NK-92 treated with Interleukin-12 subunit alpha and Interleukin-12 subunit beta, amount 100 ng/mL, for 24 hours (cell line): ENCODE measurements at places on chromosomes 1 and 21.
A peak's percentile ranks its signal among the peaks of the same experiment; 100 is the strongest.

DNA sequence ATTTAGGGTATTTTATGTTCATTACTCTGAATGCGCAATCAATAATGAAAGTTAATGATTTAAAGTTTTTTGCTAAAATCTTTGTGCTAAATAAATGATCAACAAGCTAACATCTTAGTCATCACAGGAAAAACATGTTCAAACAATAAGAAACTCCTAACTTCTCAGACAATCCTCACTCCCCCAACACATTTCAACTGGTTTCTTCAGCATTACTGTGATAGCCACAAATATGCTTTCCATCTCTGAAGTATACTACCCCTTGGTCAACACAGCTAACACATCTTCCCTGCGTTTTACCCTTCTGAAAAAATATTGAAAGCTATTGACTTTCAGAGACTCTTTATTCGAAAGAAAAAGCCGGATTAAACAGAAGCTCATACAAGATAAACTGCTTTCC, 85.8 kb downstream of the ZNF644 start:
- no peak for DNase-seq

DNA sequence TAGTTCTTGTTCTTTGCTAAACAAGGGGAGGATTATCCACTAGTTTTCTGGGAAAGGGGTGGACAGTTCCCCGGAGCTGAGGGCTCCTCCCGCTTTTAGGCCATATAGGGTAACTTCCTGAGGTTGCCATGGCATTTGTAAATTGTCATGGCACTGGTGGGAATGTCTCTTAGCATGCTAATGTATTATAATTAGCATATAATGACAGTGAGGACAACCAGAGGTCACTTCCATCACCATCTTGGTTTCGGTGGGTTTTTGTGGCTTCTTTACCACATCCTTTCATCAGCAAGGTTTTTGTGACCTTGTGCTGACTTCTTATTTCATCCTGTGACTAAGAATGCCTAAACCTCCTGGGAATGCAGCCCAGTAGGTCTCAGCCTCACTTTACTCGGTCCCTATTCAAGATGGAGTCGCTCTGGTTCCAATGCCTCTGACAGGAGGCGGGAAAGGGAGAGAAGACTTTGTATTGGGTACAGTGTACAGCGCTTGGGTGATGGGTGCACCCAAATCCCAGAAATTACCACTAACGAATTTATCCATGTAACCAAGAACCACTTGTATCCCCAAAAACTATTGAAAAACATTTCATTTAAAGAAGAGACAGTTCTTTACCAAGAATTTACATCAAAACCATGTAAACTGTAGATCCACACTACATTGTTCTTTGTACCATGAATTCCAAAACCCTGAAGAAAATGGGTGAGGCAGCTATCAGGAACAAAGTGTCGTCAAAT, 8.7 kb upstream of the SLC2A5 start:
- DNase-seq: peak; percentile 32

DNA sequence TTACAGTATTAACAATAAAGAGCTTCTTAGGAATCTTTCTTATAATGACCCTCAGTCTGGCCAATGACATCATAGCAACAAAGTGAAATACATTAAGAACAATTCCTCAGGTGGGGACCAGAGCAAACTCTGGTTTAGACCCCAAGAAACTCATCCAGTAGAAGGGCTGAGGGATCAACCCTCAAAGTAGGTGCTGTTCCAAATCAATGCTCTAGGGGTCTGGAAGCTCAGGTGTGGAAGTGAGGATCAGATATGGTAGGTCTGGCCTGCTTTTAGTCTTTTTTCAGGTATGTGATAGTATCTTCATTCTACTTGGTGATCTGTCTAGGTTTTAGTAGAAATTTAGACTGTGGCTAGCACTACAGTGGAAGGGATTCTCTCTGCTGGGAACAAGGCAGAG, 291.7 kb downstream of the PDE4B start:
- no peak for DNase-seq

DNA sequence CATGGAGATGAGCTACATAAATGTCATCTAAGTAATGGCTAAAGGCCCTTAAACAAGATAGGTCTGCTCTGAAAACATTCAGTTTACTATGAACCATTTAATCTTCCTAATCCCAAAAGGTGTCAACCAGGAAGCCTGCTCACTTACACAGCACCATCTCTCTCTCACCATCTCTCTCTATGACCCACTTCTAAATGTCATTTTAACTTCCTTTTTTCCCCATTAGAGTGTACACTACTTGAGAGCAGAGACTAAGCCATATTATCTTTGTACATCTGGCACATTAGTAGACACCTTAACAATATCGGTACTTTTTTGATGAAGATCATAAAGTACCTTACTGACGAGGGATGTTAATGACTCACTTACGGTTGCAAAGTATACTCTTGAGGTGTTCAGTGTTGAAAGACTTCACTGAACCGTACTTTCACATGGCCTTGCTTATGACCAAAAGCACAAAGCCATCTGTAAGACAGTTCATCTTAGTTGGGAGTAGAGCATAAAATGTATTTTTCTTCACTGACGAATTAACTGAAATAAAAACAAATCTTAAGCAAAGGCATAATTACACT, 25.4 kb downstream of the FBXO42 start:
- DNase-seq: no peak

- DNase-seq: no peak
These were observed 23.7 kb upstream of the PLPPR4 start for GRCh38 chr1:99240621-99241020.

DNA sequence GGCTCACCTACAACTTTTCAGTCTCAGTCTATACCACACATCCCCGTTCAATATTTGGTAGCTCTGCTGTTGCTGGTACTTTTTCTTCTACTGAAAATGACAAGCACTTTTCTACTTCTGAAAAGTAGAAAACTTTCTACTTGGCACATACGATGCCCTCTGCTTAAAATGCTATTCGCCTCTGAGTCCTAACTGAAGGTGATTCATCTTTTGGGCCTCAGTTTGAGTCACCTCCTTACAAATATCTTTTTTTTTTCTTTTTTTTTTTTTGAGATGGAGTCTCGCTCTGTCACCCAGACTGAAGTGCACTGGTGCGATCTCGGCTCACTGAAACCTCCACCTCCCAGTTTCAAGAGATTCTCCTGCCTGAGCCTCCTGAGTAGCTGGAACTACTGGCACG, 136.0 kb upstream of the CYYR1 start:
- DNase-seq: no peak

- DNase-seq: no peak
These were observed 109.6 kb downstream of the S1PR1 start for GRCh38 chr1:101346419-101346818.

GRCh38 chr1:70042090-70042731, 163.2 kb downstream of the LRRC40 start:
- no peak for DNase-seq

- no peak for DNase-seq
These were observed 39.9 kb downstream of the RGL1 start for GRCh38 chr1:183844806-183845205.

- DNase-seq: no peak
These were observed 2.6 kb upstream of the TAGLN2 start for GRCh38 chr1:159927849-159928431.

GRCh38 chr1:206800411-206800810, 28.1 kb upstream of the IL10 start:
- DNase-seq: no peak

GRCh38 chr1:72915581-72915980, 633.2 kb upstream of the NEGR1 start:
- no peak for DNase-seq

- no peak for DNase-seq
These were observed at the start of gene UBE2Q1 for GRCh38 chr1:154557939-154558719. UBE2Q1 (minus strand) TSS chr1:154558662; CDS start chr1:154558553, 109 bp downstream.

DNA sequence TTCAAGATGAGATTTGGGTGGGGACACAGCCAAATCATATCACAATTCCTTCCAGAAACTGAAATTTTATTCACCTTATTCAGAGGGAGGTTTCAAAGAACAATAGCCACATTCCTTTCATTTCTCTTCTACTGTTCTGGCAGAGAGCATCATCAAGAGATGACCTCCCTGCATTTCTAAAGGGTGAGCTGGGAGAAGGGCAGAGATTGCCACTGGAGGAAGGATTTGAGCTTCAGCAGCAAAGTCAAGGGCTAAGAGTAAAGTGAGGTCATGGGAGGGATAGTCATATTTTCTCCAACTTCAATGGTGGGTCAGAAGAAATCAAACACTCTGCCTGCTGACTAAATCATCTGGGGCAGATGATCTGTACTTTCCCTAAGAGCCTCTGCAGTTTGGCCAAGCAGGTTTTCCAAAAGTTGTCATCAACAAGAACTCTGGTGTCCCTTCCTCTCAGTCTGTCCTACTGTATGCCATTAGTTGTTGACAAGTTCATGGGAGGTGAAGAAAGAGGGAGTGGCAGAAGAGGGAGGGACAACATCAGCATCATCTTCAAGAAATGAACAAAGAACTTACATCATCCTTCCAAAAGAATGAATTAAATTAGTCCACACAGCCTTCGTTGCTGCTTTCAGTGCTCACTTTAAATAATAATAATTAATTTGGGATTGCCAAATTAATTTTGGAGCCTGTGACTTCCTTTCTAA, 298.3 kb downstream of the ASTN1 start:
- no peak for DNase-seq

GRCh38 chr21:42258150-42258884, 39.4 kb downstream of the ABCG1 start:
- peak; percentile 45 for DNase-seq

DNA sequence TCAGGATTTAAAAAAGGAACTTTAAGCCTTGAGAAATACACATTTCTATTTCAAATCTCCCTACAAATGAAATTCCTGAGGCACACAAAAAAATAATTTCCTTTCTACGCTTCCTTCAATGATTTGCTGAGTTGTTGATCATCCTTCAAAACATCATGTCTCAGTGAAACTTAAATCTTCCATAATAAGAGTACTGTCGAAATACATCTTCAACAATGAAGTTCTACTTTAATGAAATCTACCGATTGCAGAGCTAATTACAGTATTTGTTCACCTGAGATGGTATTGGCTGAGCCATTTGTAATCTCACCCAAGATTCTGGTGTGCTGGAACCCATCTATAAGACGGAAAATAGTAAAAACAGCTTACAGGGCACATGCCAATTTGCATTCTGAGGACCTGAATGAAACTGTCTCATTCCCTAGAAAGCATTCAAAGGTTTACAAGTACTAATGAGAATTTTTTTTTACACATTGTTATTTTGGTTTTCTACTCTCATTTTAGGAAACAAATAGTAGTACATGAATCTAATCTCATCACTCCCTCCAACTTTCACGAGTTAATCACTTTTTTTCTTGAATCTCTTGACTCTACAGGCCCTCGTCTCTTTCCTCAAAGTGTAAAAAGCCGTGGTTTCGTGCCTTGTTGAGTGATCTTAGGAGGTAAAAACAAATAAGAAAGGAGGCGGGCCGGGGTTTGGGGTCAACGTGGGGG, 1.1 kb downstream of the CHML start:
- DNase-seq: no peak

DNA sequence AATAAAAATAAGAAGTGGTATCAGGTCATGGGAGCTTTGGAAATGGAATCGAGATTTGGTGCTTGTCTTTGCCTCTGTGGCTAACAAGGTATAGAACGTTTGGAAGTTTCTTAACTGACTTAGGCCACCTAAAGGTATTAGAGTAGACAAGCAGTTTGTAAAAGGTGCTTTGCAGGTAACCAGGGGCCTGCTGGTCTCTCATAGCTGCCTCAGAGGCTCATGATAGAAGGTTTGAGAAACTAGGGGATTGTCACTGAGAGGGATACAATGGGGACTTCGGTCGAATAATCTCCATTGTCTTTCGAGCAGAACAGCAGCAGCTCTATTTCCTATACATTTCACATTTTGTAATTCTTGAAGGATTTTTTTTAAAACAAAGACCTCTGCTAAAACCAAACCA, 37.6 kb downstream of the C21orf91 start:
- DNase-seq: no peak

GRCh38 chr1:101738475-101738874, 258.3 kb downstream of the OLFM3 start:
- DNase-seq: no peak

- DNase-seq: no peak
These were observed 1.2 kb upstream of the CD34 start for GRCh38 chr1:207911856-207912760.

- DNase-seq: no peak
These were observed 9.1 kb downstream of the SEMA4A start for GRCh38 chr1:156162430-156163037.

- DNase-seq: no peak
These were observed 684.4 kb downstream of the PLA2G4A start for GRCh38 chr1:187513190-187513589.

DNA sequence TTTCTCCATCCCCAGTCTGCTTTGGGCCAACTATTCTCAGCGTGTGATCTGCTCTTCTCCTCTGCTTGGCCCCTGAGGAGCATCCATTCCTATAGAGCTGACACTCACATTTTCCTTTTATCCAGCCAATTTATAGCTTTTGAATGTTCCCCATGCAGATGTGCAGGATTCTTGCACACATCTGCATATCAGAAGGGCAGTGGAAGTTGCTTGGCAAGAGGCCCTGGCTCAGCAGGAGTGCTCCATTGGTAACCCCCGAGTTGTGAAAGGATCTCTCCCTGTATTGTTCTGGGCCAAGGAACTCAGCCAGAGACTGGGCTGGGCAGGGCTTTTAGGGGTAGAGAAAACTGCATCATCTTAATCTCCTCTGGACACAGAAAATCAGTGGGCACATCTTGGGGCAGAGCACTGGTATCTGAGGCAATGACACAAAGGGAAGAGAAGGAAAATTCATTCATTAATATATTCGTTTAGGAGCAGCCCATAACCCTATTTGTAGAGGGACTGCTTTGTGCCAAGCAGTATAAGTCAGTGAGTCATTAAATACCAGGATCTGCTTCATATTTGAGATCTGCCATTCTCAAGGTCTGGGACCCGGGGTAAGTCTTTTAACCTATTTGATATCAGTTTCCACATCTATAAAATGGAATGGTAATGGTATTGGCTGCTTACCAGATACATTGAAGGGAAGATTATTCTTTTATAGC, 31.0 kb upstream of the BEND5 start:
- DNase-seq: no peak

GRCh38 chr1:116586741-116587143, 15.9 kb upstream of the CD58 start:
- DNase-seq: no peak

DNA sequence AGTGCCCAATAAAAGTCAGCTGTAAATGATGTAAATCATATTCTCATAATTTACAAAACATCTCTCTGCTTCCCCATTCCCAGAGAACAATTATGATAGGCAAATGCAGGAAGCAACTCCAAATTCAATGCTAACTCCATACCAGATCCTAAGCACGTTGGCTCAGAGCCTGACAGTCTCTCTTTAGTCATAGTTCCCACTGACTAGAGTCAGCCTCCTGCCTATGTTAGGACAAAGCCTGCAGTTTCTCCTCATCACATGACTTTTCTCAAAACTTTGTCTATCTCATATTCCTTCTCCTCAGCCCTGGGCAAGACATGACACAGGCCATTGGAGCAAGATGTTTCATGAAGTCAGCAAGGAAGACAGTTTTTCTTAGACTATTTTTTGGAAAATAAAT, 101.5 kb upstream of the COL24A1 start:
- no peak for DNase-seq

- DNase-seq: no peak
These were observed 300.8 kb downstream of the HHIPL2 start for GRCh38 chr1:222247081-222247480.

- no peak for DNase-seq
These were observed 43.7 kb downstream of the COL6A1 start for GRCh38 chr21:46025113-46025770.

GRCh38 chr1:65412984-65413375, 7.5 kb upstream of the LEPR start:
- DNase-seq: no peak
